ENCODE measurements at places on chromosomes 13 and 19. TPM values are rescaled to one million over a fixed set of nuclear protein-coding genes. Genes with fewer than 3 reads are reported as not detected.

The CRX gene
- total RNA-seq, result 0.11 TPM

The SIGLEC14 gene
- total RNA-seq, result not detected

The NUFIP1 gene
- total RNA-seq, result 11.3 TPM

The IPO5 gene
- 116 TPM for total RNA-seq

The C19orf85 gene
- not detected for total RNA-seq

The ADAMTSL5 gene
- total RNA-seq, result not detected

The TMC4 gene
- not detected for total RNA-seq

The FCER2 gene
- total RNA-seq, result 4.6 TPM

DNA sequence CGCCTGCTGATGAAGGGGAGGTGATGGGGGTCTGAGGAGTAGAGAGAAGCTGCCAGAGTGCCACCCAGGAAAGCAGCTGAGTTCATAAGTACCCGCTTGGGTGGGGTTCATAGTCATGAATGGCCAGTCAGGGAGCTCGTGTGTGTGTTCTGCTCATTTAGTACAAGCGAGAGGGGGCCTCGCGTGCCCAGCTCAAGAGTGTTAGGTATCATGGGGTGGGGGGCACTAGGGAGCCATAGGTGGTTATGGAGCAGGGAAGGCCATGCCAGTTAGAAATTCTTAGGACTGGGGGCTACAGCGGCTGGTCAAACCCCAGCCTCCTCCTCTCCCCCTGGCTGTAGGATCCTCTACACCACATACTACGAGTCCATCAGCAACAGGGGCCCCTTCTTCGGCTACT, 46.8 kb downstream of the CD320 start:
- DNase-seq, result no peak

- no peak for DNase-seq
Measured at GRCh38 chr19:7864690-7865074, 9.5 kb downstream of the PRR36 start.

DNA sequence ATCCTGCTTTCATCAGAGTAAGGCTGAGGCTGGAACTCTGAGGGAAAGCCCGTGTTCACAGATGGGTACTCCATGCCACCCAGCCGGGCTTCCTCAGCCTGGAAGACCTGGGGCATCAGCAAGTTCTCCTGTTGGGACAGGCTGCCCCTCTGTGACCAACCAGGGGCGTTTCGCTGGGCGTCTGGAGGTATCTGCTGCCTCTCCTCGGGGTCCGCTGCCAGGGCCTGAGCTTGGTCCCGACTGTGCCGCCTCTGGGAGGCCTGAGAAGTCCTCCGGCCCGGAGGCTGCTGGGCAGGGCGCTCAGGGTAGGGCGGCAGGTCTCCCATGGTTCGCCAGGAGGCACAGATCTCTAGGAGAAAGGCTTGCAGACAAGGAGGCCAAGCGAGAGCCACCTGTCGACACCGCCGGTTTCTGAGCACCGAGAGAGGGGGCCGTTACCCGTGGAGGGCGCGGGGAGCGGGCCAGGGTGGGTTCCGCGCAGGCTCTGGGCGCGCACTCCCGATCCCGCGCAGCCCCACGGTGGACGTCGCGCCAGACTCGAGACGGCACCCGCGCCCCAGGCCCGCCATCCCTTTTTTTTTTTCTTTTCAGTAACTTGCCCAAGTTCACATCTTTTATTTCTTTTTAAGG, at the start of gene RSPH6A:
Gene RSPH6A (minus strand): TSS at position 458 of the 630 bp plus-strand sequence. CDS start 132 bp downstream, at position 326.
- no peak for DNase-seq

- no peak for DNase-seq
Measured at GRCh38 chr19:7987114-7987768, 18.2 kb downstream of the ELAVL1 start.

- DNase-seq, result no peak
Measured at GRCh38 chr19:3499738-3500428, 591 bp downstream of the DOHH start.

GRCh38 chr19:35241417-35241816, 7.4 kb upstream of the LSR start:
- DNase-seq, result no peak

DNA sequence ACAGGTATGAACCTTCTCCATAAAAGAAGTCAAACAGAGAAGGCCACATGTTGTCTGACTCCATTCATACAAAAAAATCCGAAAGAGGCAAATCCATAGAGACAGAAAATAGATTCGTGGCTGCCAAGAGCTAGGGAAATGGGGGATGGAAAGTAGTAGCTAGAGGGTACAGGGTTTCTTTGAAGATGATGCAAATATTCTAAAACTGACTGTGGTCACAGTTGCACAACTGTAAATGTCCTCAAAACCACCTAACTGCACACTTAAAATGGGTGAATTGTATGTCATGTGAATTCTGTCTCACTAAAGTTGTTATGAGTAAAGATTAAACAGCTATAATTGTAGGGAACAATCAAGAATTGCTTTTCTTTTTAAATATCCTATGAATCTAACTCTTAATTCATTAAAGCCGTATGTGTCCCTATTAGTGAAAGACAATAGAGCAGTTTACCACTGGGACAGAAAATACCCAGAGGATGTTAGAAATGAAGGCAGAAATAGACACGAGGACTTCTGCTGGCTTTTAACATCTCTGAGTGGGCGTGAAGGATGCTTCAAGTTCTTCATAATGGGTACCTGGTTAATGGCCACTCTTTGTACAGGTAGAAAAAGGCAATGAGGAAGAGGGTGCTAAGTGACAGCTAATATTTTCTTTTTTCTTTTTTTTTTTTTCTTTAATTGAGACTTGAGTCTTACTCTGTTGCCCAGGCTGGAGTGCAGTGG, 21.2 kb downstream of the INSR start:
- DNase-seq, result peak; percentile 80

DNA sequence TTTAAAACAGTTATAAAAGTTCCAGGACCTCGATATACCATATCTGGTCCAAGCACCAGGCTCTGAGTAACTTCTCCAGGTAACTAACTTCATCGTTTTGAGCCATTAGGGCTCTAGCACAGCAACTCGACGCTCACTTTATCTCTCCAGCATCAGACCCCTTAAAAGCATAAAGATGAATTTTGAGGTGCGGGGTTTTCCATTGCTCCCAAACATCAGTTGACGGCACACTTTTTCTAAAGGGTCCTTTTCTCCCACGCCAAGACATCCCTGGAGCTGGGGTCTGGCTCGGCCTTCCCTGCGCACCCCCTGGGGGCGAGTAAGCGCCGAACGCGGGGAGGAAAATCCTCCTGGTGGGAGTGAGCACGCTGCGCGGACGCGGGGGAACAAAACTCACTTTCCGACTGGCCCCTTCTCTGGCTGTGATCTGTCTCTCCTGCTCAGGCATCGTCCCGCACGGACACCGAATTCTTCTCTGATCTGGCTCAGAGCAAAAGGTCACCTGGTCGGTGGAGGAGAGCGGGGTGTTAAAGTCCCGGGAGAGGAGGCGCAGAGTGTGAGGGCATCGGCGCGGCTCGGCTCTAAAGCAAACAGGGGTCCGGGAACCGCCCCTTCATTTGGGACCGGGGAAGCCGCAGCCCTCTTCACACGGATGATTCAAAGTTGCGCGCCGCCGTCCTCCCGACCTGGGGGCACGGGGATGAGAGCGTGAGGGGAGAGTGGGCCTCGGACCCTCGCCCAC, at the start of gene ATP7B:
Gene ATP7B (minus strand): TSS at position 561 of the 742 bp plus-strand sequence. CDS start 113 bp downstream, at position 448.
- DNase-seq, result peak; percentile 12

GRCh38 chr19:15365264-15365663, 14.3 kb downstream of the AKAP8 start:
- no peak for DNase-seq

DNA sequence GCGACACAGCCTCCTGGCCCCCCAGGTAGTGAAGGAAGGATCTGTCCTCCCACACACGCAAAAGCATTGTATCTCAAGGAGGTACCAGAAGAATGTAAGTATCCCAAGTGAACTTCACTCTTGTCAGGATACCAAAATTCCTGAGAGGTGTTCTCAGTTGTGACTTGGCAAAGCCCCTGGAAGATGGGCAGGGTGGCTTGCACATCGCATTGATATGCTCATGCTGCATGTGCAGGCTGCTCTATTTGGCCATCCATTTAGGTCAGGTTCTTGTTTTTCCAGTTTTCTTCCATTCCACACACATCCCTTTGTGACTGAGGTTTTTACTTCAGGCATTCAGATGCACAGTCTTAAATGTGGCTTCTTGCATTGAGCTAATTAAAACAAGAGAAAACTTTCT, 382.8 kb downstream of the FOXO1 start:
- no peak for DNase-seq

DNA sequence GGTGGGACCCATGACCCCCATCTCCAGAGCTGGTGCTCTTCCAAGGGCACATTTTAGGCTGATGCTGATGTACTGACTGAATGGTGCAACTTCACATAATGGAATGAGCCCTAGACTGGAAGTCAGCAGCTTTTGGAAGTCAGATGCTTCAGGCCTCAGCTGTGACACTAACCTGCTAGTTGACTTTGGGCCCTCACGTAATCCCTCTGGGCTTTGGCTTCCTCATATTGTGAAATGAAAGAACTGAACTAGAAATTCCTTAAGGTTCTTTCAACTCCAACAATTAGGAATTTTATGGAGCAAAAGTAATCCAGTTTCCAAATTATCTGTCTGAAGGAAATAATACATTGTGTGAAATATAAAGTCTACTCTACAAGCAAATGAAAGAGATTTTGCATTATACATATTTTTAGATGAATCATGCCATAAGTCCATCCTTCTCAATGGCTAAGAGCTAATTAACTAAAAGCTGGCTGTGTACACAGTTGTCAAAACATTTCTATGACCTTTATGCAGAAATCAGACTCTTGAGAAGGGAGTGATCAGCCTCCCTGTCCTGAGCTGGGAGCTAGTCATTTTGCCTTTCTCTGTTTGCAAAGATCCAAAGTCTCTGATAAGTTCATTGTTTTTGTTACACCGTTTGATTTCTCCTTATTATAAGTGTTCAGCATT, 204.2 kb downstream of the DCLK1 start:
- no peak for DNase-seq

GRCh38 chr13:20217168-20217567, 15.0 kb downstream of the GJB6 start:
- no peak for DNase-seq

- DNase-seq, result no peak
Measured at GRCh38 chr13:65268009-65268408, 1962.1 kb downstream of the PCDH9 start.

GRCh38 chr19:37077501-37077933, 716 bp upstream of the ZNF420 start:
- DNase-seq, result no peak

GRCh38 chr13:50594276-50595051, 249.0 kb downstream of the DLEU7 start:
- peak; percentile 98 for DNase-seq

- DNase-seq, result no peak
Measured at GRCh38 chr13:109773276-109773675, 13.1 kb downstream of the IRS2 start.

DNA sequence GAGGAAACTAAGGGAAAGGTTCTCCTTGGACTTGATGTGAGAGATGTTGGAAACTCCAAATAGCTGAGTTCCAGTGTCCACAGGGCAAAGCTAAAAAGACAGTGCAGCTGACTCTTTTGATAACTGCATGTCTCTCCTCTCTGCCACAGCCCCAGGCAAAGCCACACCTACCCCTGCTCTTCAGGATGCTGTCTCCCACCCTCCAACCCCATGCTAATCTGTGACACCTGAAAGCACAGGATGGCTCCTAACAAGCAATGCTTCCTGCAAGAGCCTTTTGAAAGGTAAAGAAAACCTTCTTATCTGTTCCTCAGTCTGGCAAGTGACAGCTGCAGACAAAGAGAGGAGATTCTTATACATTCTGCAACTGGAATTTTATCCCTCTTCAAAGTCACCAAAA, 14.5 kb downstream of the SLC46A3 start:
- DNase-seq, result no peak

DNA sequence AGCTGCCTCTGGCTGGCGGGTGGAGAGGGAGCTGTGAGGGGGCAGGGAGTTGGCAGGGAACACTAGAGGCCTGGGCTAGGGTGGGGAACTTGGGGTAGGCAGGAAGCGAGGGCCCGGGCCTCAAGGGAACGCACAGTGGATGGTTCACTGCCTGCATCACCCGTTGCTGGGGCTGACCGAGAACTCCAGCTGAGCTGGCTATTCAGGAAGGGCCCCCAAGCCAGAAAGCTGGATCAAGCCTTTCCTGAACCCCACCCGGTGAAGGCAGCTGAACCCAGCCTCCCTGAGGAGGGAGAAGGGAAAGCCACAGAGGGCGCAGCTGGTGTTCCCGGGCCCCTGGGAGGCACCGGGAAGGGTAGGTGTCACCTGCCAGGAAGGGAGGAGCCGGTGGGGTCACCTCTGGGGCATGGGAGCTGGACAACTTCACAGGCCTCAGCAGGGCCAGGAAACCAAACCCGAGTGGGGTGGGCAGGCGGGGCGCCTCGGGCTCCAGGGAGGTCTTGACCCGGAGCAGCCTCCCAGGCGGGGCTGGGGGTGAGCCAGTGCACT, 13.9 kb downstream of the PALM start:
- DNase-seq, result peak; percentile 71

- no peak for DNase-seq
Measured at GRCh38 chr19:45468803-45469131, 971 bp downstream of the FOSB start.

GRCh38 chr13:31859571-31859970, 120.2 kb downstream of the RXFP2 start:
- no peak for DNase-seq

DNA sequence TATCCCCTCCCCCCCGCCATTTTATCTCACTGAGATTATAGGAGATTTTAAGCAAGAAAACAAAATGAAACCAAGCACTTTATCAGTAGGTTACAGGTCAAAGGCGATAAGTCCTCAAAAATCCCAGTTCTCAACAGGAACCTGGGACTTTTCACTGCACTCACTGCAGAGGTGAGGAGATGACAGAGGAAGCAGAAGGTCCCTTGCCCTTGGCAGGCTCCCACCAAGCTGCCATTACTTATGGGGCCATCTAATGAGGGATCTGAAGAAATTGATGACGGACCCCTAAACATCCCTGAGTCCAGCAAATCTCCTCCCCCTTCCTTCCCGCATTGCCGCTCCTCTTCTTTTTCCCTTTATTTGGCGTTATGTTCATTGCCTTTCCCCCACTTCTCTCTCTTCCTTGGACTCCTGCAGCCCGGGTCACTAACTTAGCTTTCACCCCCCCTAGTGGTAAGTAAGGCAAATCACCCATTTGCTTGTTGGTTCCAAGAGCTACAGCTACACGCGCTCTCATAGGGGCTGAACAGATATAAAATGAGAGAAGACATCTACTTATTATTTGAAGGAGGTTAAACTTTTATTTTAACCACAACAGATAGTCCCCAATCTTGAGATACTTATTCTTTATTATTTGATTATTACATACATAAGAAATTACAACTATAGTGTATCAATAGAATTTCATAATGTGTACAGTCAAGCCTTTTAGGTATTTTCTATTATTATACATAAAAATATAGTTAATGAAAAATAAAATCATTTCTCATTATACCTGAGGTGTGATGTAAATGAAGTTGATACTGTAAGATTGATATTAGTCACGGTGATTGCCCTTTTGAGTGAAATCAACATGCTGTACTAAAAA, 52.0 kb upstream of the ARGLU1 start:
- peak; percentile 45 for DNase-seq

GRCh38 chr13:33045851-33046592, 29.8 kb downstream of the KL start:
- DNase-seq, result no peak

GRCh38 chr19:17762505-17763229, 11.4 kb downstream of the FCHO1 start:
- DNase-seq, result peak; percentile 68

GRCh38 chr19:6020166-6020882, 42.4 kb upstream of the RANBP3 start:
- DNase-seq, result no peak

GRCh38 chr19:10701955-10702525, 801 bp downstream of the QTRT1 start:
- DNase-seq, result peak; percentile 66

GRCh38 chr19:4342314-4342614, 1.1 kb upstream of the MPND start:
- no peak for DNase-seq
